ENCODE measurements at places on chromosomes 11 and 22.

- no peak for DNase-seq
Measured at GRCh38 chr11:33064866-33065265, 25.5 kb downstream of the TCP11L1 start.

- no peak for DNase-seq
Measured at GRCh38 chr11:29214833-29215232, 802.0 kb downstream of the KCNA4 start.

DNA sequence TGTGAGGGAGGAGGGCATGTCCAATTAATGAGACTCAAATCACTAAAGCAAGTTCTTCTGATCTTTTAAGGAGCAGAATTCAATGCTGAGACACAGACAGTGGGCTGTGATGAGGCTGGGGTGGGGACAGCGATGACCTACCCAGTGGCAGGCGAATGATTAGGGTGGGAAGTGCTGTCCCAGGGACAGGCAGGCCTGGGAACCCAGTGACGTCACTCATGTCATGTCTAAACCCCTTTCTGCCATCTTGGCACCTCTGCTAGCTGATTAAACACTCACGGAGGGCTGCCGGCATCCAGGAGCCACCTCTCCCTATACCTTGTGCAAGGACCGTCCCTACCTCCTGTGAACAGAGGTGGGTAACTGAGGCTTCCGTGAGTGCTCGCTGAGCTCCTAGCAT is 1235.2 kb downstream of the TBC1D22A start:
- DNase-seq = no peak

- DNase-seq = no peak
Measured at GRCh38 chr11:14861680-14862079, 30.4 kb downstream of the CYP2R1 start.

DNA sequence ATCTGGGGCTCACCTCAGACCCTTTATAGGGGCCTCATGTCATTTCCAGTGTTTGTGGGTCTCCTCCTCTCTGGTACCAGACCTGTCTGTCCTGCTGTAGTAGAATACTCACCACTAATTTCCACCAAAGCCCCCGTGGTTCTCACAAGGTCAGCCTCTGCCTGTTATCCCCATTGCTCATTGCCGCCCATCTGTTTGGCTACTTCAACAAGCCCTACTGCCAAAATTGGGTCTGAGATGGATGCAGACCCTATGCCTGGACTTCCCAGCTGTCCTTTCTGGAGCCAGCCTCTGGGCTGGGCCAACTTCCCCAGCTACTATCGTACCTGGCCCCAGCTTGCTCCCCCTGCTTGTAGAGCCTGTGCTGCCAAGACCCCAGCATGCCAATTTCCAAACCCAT is 152.1 kb upstream of the ISX start:
- DNase-seq = no peak

- DNase-seq = no peak
Measured at GRCh38 chr11:44623731-44624491, 58.4 kb downstream of the CD82 start.

DNA sequence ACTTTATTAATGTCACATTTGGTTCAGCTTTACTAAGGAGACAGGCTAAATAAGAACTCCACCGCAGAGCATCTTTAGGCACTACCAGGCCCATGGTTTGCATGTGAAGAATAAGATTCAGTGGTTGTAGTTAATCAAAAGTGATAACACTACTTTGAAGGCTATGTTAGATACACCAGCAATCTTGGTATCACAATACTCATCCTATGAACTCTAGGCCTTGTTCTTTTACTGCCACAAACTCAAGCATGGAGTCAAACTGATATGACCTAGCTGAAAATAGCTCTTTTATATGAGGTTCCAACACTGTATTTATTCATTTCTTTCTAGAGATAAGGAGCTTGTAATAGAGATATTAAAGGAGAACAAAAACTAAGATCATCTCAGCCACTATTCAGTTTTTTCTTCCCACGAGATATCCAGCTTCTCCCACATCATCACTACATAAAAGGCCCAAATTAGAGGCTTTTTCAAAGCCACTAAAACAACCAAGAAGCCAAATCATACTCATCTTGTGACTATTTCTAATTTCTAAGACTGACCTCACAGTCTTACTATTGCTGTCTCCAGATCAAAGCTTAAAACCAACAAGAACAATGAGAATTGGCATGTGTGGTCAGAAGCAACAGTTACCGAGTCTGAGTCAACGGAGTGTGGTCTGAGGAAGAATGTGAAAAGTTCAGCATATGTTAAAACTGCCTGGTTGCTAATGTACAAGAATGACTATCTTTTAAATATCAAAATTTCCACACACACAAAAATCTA is 25.1 kb upstream of the GUCY1A2 start:
- DNase-seq = peak; percentile 97

- DNase-seq = no peak
Measured at GRCh38 chr11:33920838-33921613, 29.1 kb upstream of the LMO2 start.

Data from kidney glomerular epithelial cell (primary cell).